ENCODE measurements at places on chromosomes 16 and 17.

GRCh38 chr16:60463986-60464385, 1572.3 kb downstream of the CDH8 start:
- DNase-seq: no peak

DNA sequence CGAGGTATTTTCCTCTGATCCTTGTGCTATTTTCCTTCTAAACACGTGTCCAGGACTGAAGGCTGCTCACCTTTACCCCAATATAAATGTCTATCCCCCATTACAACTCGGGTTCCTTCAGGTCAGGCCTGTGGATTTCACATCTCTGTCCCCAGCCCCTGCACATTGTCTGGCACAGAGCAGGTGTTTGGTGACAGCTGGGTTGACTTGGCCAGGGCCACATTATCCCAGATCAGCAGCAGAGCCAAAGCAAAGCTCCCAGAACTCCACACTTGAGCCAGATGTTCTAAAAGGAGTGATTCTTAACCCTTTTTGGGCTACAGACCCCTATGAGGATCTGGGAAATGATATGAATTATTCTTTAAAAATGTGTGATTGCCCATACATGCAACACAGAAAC, 18.0 kb upstream of the SPATA32 start:
- no peak for DNase-seq

- DNase-seq: no peak
Observed at GRCh38 chr17:73227944-73228343, 33.7 kb downstream of the CPSF4L start.

DNA sequence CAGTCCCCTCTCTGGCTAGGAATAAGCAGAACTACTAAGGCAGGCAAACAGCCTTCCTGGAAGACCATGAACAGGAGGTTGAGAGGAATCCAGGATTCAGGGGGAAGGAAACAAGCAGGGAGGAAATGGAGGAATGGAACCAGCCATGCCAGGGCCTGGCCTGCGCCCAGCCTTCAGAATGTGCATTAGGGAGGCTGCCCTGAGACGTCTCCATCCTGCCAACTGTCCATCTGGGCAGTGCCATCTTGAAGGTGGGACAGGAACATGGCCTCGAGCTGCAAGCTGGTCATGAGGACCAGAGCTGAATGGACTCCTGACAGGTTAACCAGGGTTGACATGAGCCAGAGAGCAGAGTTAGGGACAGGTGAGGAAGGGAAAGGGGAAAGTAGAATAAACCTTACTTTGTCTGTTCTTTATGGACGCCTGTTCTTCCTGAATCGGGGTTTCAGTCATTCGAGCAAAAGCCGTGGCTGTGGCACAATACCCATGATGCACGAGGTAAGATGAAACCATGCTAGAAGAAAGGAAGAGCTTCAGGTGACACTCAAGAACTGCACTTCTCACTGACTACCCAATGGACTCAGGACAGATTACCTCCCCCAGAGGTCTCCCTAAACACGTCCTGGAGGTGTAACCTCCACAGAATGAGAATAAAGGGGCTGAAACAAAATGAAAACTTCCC, 12.1 kb upstream of the GFOD2 start:
- no peak for DNase-seq

DNA sequence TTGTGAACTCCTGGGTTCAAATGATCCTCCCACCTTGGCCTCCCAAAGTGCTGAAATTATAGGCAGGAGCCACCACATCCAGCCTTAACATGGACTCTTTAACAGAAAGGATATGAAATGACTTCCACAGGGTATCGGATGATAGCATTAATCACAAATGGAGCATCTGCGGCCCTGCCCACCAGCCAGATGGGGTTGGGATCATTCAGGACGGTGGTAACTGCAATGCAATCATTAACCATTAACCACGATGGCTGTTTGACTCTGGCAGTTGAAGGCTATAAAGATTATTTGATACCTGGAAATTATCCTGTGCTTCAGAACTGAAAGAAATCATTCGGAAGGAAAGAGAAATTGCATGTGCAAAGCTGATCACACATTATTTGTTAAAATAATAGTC, 5.3 kb upstream of the CHST5 start:
- DNase-seq: no peak

- no peak for DNase-seq
Observed at GRCh38 chr17:860805-861204, 78.7 kb downstream of the MRM3 start.

DNA sequence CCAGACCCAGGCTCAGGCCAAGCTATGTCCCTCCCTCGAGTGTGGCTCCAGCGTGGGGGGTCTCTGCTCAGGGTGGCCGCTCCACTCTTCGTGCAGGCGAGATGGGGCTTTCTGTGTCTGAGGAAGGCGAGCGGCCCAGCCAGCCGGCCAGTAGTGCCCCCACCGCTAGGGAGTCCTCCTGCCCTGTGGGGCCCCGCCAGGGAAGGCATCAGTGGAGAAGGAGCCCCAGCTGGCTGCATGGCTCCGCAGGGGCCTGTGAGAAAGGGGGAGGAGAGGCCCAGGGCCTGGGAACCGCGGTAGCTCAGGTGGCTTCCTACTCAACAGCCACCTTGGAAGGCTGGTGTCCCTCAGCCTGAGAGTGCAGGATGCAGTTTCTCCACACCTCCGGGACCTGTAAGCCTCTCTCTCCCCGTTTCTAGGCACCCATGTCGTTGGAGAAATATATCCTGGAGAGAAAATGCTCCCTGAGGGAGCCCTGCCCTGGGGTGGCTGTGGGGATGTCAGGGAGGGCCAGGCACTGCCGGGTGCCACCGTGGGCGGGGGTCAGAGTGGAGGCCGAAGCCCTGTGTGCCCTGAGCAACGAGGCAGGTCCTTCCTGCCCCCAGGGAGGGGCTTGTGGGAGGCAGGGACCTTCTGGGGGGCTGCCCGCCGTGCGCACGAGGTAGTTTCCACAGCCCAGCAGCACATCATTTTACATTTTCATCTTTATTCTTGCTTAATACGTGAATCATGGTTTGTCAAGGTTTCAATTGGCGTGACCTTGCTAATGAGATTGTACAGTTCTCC, 3.3 kb downstream of the PIGQ start:
- no peak for DNase-seq

GRCh38 chr16:29124828-29125227, 140.0 kb downstream of the LAT start:
- DNase-seq: no peak

GRCh38 chr17:27989046-27989445, 53.4 kb upstream of the NLK start:
- no peak for DNase-seq

- peak; percentile 75 for DNase-seq
Observed at GRCh38 chr17:7280519-7281073, 922 bp upstream of the SLC2A4 start.

GRCh38 chr17:80726558-80727408, 182.1 kb downstream of the RPTOR start:
- DNase-seq: no peak

Data from stimulated activated naive CD4-positive, alpha-beta T cell (primary cell).